Keratinocyte (primary cell): ENCODE measurements at places on chromosomes 1 and 21.
A peak's percentile ranks its signal among the peaks of the same experiment; 100 is the strongest.

DNA sequence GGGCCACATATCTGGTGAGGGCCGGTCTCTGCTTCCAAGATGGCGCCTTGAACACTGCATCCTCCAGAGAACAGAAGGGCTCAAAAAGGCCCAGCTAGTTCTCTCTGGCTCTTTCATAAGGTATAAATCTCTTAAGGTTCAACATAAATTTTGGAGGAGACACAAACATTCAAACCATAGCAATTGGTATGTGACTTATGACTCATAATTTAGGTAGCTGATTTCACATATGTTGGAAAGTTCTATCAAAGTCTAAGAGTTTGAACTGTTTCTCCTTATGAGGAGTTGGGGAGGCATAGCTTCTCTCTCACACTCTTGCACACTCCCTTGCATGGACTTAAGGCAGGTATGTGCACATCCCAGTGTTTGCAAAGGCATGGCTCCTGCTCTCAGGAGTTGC is 5.1 kb upstream of the FYB2 start:
- DNase-seq: no peak
- H3K27ac ChIP-seq: no peak overlapping the region
- H3K36me3 ChIP-seq: no peaks in the 10 kb centered on the region
- H3K4me3 ChIP-seq: no peak overlapping the region

DNA sequence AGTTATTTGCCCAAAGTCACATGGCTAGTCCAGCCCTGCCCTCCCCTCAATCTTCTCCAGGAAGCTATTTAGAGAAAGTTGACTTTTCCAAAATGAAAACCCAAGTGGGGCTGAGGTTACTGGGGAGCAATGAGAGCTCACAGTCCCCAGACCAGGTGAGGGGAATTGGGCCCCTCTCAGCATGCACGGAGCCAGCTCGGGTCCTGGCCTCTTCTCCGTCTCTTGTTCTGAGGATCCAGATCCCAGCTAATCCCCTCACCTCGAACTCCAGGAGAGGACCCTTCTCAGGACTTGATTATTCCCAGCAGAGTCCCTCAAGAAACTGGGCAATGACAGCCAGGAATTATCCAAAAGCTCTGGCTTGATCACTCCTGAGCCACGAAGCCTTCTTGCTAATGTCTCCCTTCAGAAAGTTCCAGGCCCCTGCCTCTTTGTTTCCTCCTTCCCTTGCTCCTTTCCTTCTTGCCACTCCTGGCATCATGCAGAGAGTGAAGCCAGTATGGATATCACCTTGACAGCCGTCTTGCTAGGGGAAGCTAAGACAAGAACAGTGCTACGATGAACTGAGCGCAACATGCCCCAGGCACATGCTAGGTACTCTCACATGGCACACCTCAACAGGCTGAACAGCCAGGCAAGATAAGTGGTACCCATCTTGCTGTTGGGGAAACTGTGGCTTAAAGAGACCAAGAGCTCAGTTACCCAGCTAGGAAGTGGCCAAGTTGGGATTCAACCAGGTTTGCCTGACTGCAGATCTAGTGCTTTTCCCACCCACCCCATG is 51.9 kb downstream of the KLHDC7A start:
- H3K36me3 ChIP-seq: no peaks in the 10 kb centered on the region
- H3K27me3 ChIP-seq: no peaks in the 10 kb centered on the region
- no peak for DNase-seq
- no peak overlapping the region for H3K4me3 ChIP-seq
- H3K4me1 ChIP-seq: no peaks in the 10 kb centered on the region
- H3K27ac ChIP-seq: no peak overlapping the region

DNA sequence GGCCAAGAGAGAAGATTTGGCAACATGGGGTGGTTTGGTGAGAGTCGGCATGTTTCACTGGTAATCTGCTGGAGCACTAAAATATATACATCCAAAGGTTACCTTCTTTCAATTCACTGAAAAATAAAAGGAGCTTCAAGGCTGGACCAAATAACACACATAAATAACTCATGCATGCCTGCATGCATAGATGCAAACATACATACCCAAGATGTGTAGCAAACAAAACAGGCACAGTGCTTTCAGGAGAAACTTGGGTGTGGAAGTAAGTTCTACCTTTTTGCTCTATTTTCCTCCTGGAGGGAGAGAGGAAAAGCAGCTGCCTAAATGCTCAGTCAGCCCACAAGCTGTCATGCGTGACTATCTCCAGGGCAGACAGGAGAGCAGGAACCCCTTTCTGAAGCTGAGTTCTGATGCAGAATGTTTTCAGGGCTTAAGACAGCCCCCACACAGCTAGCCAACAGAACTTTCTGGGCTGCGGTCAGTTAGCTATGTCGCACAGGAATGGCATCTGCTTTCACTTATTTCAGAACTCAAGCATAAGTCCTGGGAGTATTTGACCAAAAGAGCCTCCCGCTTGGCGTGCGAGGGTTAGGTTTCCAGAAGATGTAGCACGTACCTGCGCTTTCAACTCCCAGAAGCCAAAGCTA is 166.2 kb downstream of the TOMM20 start:
- no peak for DNase-seq
- no peaks in the 10 kb centered on the region for H3K36me3 ChIP-seq
- no peaks in the 10 kb centered on the region for H3K27me3 ChIP-seq

DNA sequence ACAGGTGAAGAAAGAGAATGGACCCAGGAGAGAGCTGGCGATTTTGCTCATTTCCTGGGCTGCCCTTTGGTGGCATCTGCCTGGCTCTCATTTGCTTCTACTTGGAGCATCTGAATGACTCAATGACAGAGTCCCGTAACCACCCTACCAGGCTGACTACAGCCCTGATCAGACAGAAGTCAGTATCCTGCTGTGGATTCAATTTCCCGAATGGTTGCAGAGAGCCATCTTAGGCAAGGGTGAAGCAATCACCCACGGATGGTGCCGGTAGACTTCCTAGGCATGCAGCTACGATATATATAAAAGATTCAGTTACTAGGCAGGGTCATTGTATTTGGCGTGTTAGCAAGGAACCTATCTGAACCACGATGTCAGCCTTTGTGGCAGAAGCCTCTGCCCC is 10.2 kb downstream of the AJAP1 start:
- peaks cover 12% of the 10 kb centered on the region for H3K4me1 ChIP-seq
- H3K27ac ChIP-seq: no peak overlapping the region
- no peak overlapping the region for H3K4me3 ChIP-seq
- no peaks in the 10 kb centered on the region for H3K36me3 ChIP-seq

GRCh38 chr1:167500283-167500860 is 18.0 kb downstream of the CD247 start:
- peaks cover 20% of the 10 kb centered on the region for H3K27me3 ChIP-seq
- H3K36me3 ChIP-seq: no peaks in the 10 kb centered on the region
- DNase-seq: no peak
- H3K4me3 ChIP-seq: no peak overlapping the region

GRCh38 chr1:95117207-95118066 is at the start of gene TLCD4:
Gene TLCD4, plus strand, starts transcription at chr1:95117355. Its CDS starts 26,547 bp downstream, at chr1:95143902.
- no peak within 1 kb of the TSS for H3K27ac ChIP-seq
- no peaks in the 10 kb centered on the region for H3K36me3 ChIP-seq
- no peak for DNase-seq
- H3K4me3 ChIP-seq: peak within 1 kb of the TSS; percentile 73
- H3K4me1 ChIP-seq: peaks cover 9% of the 10 kb centered on the region

DNA sequence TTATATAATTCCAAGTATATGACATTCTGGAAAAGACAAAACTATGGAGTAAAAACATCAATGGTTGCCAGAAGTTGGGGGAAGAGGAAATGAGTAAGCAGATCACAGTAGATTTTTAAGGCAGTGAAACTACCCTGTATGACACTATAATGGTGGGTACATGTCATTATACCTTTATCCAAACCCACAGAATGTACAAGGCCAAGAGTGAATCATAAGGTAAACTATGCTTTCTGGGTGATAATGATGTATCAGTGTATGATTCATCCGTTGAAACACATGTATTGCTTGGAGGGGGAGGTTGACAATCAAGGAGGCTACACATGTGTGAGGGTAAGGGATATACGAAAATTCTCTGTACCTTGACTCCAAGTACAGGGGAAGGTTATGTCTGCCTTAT is 862.7 kb downstream of the PLA2G4A start:
- H3K4me3 ChIP-seq: no peak overlapping the region
- no peaks in the 10 kb centered on the region for H3K36me3 ChIP-seq
- H3K4me1 ChIP-seq: peaks cover 35% of the 10 kb centered on the region
- H3K27me3 ChIP-seq: no peaks in the 10 kb centered on the region
- H3K27ac ChIP-seq: peak overlapping the region; percentile 55

DNA sequence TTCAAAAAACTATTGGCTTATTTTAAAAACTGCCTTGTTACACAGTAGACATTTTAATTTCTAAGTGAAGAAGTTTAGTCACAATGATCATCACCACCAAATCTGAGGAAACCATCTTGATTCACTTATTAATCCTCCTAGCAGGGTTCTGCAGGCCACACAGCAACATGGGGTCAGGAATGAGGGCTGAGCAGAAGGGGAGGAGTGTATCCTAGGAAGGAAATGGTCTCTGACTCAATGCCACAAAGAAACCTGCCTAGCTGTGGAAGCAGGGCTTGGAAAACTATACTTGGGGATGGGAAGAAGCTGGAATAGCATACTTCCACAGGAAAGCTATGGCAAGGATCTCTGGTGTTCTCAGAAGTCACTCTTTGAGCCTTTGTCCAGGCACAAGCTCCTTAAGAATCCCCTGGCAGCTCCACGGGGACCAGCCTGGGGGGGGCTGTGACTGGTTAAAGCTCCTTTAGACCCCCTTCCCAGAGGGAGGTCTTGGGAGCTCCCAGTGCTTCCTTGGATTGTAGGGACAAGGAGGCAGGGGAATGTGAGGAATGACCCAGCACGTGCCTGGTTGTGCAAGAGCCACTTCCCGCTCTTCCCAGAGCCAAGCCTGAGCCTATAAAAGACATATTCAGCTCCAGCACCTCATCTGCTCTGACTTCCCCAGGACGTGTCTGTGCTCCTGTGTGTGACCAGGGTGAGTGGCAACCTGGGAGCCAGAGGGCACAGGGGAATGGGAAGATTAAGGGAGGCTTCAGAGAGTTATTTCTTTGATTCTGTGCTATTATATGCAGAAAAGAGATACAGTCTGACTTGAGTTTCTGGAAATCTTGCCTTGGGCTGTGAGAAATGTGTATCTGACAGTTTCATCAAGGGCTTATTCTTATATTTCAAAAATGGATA is at the start of gene LCE2A:
LCE2A (plus strand) TSS at position 645 of the 900 bp plus-strand sequence. CDS start 557 bp downstream, outside the sequence.
- no peak for DNase-seq
- H3K36me3 ChIP-seq: no peaks in the 10 kb centered on the region
- H3K27ac ChIP-seq: no peak within 1 kb of the TSS

DNA sequence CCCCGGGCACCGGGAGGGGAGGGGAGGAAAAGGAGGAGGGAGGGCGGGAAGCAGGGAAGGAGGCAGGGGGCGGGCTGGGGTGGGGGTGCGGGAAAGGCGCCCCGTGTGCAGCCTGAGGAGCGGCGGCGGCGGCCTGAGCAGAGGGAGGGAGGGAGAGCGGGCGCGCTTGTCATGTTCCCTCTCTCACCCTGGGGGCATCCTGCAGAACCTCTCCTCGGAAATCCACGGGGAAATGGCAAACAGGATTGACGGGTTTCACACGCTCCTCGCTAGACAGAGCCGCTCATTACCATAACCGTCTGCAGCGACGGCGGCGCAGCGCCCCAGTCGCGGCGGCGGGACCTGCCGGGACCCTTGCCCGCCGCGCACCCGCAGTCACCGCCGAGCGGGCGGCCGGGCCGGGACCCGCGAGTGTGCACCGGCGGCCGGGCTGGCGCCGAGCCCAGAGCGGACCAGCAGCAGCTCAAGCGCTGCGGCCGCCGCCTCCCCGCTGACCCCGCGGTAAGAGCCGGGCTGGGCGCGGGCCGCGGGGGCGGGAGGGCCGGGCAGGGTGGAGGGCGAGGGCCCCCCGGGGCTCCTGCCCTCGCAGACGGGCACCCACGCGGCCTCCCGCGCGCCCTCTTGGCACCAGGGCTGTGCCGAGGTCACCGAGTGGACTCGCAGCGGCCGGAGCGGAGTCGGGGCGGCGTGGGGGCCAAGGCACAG is at the start of gene SERTAD4:
SERTAD4 (plus strand) TSS at position 286 of the 705 bp plus-strand sequence. CDS start 5,165 bp downstream, outside the sequence.
- peak within 1 kb of the TSS; percentile 53 for H3K4me3 ChIP-seq
- peak within 1 kb of the TSS; percentile 47 for H3K27ac ChIP-seq
- peaks cover 19% of the 10 kb centered on the region for H3K4me1 ChIP-seq
- no peaks in the 10 kb centered on the region for H3K27me3 ChIP-seq

GRCh38 chr1:202037706-202038296 is 27.4 kb downstream of the ELF3 start:
- H3K27ac ChIP-seq: no peak overlapping the region
- no peak overlapping the region for H3K4me3 ChIP-seq
- H3K4me1 ChIP-seq: peaks cover 14% of the 10 kb centered on the region
- no peaks in the 10 kb centered on the region for H3K36me3 ChIP-seq
- DNase-seq: no peak
- no peaks in the 10 kb centered on the region for H3K27me3 ChIP-seq

GRCh38 chr1:204087893-204088528 is 15.1 kb downstream of the SOX13 start:
- no peaks in the 10 kb centered on the region for H3K36me3 ChIP-seq
- H3K4me3 ChIP-seq: no peak overlapping the region
- no peaks in the 10 kb centered on the region for H3K27me3 ChIP-seq

DNA sequence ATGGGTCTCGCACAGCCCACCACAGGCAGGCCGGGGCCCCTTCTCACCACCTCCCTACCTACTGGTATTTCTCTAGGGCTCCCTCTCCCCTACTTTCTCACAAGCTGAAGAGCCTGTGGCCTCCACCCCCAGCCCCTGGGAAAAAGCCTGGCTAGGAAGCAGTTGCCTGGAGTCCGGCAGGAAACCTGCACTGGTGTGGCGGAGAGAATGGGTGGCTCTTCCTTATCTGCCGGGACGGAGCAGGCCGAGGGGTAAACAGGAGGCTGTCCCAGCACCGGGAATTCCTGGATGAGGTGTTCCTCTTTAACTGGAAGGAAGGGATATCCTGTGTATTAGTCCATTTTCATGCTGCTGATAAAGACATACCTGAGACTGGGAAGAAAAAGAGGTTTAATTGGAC is 125.8 kb downstream of the TLR5 start:
- no peaks in the 10 kb centered on the region for H3K36me3 ChIP-seq
- no peaks in the 10 kb centered on the region for H3K27me3 ChIP-seq
- H3K27ac ChIP-seq: no peak overlapping the region

DNA sequence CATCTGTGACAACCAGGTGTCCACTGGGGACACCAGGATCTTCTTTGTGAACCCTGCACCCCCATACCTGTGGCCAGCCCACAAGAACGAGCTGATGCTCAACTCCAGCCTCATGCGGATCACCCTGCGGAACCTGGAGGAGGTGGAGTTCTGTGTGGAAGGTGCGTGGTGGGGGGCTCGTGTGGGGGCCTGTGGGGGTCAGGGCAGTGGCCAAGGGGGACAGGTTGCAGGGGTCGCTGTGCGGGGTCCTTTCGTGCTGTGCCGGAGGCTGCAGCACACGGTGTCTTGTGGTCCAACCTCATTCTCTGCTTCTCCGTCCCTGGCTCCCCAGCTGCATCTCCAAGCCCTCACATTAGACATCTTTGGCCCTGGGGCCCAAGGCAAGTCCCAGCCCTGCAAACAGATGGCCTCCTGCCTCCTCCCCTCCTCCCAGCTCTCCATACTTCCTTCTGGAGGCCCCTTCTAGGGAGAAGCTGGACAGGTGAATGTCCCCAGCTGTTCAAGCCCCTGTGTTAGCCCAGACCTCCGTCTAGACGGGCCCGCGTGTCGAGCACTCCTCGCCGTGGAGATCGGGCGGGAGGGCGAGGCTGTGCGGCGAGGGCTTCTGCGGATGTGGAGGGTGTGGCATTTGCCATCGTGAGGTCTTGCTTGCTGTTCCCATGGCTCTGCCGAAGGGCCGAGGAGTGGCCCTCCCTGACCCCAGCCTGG is 2.5 kb downstream of the AGRN start:
- H3K4me3 ChIP-seq: peak overlapping the region; percentile 89
- peaks cover 50% of the 10 kb centered on the region for H3K4me1 ChIP-seq
- DNase-seq: no peak
- H3K27ac ChIP-seq: peak overlapping the region; percentile 87
- H3K27me3 ChIP-seq: no peaks in the 10 kb centered on the region
- peaks cover 24% of the 10 kb centered on the region for H3K36me3 ChIP-seq

- DNase-seq: no peak
Measured at GRCh38 chr21:36803816-36804439, 105.0 kb downstream of the SIM2 start.
